ENCODE measurements at places on chromosomes 7 and 10.
A peak's percentile ranks its signal among the peaks of the same experiment; 100 is the strongest.

DNA sequence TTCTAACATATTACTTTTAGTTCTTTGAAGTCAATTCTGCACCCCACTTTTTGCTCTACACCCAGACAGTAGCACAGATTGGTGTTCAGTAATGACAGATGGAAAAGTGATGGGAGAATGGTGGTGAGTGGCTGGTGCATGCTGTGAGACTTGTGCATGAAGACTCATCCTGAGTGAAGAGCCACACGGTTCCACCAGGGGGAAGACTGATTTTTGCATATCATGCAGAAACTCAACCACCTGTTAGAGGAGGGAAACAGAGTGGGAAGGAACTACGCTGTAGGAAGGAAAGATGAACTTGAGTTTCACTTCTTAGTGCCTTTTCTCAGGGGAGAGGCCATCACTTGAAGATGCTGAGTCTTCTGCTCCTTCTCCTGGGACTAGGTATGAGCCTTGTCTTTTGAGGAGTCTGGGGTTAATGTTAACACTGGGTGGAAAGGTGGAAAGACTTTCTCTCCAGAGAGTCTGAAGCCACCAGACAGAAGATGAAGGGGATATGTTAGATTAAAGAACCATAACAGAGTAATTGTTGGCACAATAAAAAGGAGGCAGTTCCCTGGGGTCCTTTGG, 9.3 kb upstream of the PRSS1 start:
- DNase-seq: no peak

- no peak for DNase-seq
These were observed 1.4 kb downstream of the NDUFB8 start for GRCh38 chr10:100528123-100528886.

GRCh38 chr10:5041471-5042023, 37.9 kb upstream of the AKR1C2 start:
- no peak for DNase-seq

GRCh38 chr10:110637558-110638053, 6.5 kb upstream of the RBM20 start:
- DNase-seq: no peak

DNA sequence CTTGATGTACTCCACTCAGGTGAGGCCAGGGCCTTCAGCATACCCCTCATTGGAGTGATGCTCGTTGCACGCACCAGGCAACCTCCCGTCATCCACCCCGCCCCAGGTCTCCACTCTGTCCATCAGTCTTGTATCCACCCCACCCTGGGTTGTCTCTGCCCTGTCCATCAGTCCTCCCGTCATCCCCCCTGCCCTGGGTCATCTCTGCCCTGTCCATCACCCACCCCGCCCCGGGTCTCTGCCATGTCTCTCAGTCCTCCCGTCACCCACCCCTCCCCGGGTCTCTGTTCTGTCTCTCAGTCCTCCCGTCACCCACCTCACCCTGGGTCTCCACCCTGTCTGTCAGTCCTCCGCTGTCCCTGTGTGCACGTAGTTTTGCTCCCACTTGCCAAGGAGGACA, 59.9 kb downstream of the WDR37 start:
- DNase-seq: no peak

- no peak for DNase-seq
These were observed 68.5 kb downstream of the LRRC4 start for GRCh38 chr7:127962589-127963361.

DNA sequence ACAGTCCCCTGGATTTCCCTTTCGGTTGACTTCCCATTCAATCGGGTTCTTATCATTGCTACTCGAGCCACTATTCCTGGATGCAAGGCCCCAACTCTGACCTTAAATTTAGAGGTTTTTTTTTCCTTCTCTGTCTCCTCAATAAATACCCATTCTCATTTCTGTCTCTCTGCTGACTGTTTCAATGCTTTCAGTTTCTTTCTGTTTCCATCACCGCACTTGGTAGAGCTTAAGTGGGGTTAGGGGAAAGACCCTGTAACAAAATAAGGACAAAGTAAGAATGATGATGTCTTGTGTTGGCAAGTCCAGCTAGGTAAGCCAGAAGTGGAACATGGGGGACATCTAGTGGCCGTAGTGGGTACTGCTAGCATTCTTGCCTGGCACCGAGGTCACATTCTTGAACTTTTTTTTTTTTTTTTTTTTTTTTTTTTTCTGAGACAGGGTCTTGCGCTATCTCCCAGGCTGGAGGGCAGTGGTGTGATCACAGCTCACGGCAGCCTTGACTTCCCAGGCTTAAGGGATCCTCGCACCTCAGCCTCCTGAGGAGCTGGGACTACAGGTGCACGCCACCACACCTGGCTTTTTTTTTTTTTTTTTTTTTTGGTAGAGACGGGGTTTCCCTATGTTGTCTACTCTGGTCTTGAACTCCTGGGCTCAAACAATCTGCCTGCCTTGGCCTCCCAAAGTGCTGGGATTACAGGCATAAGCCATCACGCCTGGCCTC, 40.3 kb downstream of the ZC3HC1 start:
- peak; percentile 27 for DNase-seq

DNA sequence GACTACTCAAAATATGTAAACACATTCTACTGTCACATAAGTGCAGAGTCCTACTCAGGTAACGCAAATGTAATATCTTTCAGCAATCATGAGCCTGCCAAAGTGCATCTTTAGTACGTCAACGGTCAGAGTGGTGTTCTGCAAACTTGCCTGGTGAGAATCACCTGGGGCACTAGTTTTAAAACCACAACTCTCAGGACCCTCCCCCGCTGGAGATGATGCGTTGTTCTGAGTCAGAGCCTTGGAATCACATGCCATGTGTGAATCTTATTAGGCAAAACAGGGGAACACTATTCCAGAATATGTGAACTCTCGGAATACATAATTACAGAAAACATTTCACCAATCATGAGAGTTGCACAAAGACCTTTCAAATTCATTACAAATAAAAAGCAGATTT, 115.7 kb downstream of the TPK1 start:
- no peak for DNase-seq

DNA sequence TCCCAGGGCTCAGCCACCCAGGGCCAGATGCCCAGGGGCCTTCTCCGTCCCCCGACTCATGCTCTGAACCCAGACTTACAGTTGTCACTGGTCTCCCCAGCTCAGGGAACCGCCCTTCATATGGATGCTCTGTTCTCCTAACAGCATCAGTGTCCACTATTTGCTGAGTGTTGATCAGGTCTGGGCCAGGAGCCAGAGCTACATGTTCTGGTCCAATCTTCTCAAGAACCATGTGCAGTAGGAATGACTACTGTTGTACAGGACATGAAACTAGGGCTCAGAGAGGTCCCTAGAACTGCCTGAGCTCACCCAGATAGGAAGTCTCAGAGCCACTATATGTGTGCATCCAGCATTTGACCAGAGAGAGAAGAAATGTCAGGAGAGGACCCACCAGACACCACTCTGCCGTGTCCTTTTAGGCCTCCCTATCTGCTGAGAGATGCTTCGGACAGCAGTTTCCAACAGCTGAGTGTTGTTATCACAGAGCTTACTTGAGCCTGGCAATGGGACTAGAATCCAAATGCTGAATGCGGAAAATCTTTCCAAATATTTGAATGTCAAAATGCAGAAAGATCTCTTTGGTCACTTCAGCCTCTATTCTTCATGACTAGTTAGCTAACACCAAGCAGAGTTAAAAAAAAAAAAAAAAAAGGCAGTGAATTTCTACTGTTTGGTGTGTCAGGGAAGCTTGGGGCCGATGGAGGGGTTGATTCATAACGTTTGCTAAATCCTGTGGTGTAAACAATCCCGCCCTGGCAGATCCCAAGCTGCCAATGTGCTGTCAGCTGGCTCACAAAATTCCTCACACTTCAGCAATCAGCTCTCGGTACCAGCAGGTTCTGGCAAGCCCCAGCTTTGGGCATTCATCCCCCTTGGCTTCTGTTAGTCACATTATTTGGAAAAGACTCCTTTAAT, 246.1 kb downstream of the TNS3 start:
- DNase-seq: peak; percentile 17

GRCh38 chr7:116159711-116160110, 50.6 kb upstream of the TES start:
- DNase-seq: no peak

DNA sequence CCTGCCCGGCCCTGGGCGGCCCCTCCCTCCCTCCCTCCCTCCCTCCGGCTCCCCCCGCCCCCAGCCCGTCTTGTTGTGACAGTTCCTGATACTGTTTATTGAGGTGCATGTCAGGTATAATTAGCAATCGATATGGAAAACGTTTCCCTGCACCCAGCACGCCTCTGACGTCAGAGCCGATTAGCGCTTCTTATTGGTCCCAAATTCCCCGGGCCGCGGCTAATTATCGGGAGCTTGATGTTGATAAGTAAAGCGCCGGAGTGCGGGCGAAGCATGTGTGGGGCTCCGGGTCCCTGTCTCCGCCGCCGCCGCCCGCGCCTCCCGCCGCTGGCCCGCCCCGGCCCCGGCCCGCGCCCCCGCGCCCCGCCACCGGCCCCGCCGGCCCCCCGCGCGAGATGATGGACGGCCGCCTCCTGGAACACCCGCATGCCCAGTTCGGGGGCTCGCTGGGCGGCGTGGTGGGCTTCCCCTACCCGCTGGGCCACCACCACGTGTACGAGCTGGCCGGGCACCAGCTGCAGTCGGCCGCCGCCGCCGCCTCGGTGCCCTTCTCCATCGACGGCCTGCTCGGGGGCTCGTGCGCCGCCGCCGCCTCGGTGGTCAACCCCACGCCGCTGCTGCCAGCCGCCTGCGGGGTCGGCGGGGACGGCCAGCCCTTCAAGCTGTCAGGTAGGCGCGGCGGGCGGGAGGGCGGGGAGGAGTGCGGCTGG, at the start of gene UNCX:
UNCX (plus strand) TSS at position 250 of the 710 bp plus-strand sequence; CDS start at position 396, 146 bp downstream.
- DNase-seq: no peak

DNA sequence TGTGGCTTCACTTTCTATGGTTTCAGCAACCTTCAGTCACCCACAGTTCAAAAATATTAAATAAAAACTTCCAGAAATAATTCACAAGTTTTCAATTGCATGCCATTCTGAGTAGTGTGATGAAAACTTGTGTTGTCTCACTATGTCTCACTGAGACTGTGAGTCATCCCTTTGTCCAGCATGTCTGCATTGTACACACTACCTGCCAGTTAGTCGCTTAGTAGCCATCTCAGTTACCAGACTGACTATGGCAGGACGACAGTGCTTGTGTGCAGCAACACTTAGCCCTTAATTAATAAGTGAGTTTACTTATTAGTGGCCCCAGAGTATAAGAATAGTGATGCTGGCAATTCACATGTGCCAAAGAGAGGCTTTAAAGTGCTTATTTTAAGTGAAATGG, 22.5 kb downstream of the CCDC186 start:
- no peak for DNase-seq

GRCh38 chr7:5699467-5700384, 81.7 kb downstream of the RNF216 start:
- DNase-seq: no peak

GRCh38 chr10:10489076-10489475, 528.6 kb upstream of the CELF2 start:
- DNase-seq: no peak

GRCh38 chr10:100184840-100185239, 989 bp downstream of the ERLIN1 start:
- no peak for DNase-seq

DNA sequence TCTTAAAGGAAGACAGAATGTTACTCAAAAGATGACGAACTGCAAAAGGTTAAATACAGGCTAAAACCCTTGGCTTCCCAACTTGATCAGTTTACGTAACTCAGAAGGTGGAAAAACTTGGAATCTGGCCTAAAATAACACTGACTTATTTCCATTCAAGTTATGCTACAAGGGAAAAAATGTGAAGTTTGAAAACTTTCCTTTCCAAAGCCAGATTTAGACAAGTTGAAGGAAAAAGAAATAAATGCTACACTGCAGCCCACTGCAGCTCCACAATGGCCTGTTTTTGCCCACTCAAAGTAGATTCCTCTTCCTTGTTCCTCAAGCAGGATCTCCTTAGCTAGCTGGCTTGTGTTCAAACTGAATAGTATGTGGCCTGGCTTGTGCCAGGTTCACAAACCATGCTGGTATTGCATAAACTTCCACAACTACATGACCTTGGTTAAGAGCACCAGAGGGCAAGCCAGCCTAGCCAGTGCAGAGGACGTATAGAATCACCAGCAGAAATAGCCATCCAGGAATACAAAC, 166.2 kb downstream of the CPEB3 start:
- DNase-seq: no peak

DNA sequence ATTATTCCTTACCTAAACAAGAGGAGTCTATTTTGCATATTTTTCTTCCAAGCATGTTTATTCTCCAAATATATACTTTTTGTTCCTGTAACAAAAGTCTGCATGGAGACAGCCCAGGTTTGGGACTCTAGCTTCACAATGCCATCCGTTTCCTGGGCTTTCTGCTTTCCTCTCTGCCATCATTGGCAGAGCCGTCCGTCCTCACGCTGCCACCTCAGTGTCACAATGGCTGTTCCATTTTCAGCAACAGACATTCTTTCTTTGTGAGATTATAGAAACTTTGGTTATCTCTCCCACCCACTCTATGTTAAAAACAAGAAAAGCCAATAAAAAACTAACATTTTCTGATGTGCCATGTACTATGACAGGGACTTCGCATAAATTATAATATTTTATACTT, 825.2 kb downstream of the REEP3 start:
- DNase-seq: no peak

DNA sequence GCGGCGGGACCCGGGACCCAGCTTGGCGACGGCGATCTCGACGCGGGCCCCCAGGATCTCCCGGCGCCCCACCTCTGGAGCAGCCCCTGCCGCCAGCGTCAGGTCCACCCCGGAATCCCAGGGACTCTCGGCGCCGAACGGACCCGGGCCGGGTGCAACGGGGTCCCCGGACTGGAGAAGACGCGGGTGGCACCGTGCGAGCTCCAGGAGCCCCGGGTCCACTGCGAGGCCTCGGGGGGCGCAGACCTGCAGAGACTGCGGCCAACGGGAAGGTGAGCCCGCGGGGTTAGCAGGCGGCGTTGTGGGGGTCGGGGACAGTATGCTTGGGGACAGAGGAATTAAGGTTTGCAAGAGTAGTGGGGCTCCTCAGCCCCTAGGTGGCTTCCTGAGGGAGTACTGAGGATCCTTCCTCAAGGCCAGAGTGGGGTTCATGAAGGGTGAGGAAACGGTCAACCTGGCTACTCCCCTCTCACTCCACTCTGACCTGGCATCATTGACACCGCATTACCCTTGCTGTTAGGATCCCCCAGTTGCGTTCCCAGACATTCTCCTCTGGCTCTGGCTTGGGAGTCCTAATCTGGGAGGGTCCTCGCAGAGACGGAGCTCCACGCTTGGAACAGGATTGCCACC, 353 bp downstream of the EPHB6 start:
- no peak for DNase-seq

GRCh38 chr10:1645896-1646295, 91.4 kb downstream of the ADARB2 start:
- no peak for DNase-seq

DNA sequence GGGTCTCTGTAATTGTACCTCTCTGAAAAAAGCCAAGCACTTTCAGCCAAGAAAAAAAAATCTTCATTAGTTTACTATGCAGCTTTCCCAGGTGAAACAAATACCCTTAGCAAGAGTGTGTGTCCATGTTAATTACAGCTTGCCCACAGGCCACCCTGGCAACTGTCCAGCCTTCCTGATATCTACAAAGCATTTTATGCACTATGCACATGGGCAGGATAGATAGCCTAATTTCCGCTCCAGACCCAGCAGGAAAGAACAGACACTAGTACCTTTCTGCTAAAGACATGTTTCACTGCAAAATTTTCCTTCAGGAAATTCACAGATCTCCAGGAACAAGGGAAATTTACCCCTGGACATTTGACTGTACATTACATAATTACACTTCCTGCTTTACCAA, 24.4 kb downstream of the CACNA2D1 start:
- DNase-seq: no peak
